ELR (cell line): ENCODE measurements at places on chromosomes 2 and 18.

- peak; percentile 45 for DNase-seq
These were observed 50.5 kb upstream of the TSPYL6 start for GRCh38 chr2:54306556-54306955.

- DNase-seq = no peak
These were observed 42.5 kb downstream of the APOB start for GRCh38 chr2:21001225-21001946.

GRCh38 chr2:222904557-222905258 lies 43.9 kb downstream of the ACSL3 start:
- peak; percentile 78 for DNase-seq

DNA sequence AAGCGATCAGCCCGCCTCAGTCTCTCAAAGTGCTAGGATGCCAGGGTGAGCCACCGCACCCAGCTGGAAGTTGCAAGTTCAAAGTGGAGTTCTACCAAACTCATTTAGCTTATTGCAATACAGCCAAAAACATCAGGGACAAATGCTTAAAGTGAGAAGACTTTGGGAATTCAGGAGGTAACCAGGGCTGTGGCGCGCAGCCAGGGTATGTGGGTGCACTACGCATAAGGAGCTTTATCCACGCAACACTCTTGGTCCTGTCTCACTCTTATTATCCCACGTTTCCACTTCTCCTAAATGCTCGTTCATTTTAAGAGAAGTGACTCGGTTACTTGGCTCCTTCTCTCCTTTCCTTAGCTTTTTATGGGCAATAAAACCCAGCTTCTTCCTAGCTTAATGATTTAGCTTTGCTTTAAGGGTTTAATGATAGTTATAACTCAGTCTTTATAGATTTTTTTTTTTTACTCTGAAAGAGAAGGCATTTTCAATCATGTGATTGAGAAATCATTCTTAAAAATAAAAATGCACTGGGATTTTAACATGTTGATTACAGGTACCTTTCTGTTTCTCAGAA lies 199.8 kb downstream of the KCNE4 start:
- no peak for DNase-seq

- no peak for DNase-seq
These were observed 267.9 kb upstream of the TNP1 start for GRCh38 chr2:217127744-217128143.

GRCh38 chr2:22283436-22283835 lies 1101.5 kb upstream of the KLHL29 start:
- DNase-seq = no peak

GRCh38 chr18:38243291-38243690 lies 677.7 kb upstream of the CELF4 start:
- DNase-seq = no peak

DNA sequence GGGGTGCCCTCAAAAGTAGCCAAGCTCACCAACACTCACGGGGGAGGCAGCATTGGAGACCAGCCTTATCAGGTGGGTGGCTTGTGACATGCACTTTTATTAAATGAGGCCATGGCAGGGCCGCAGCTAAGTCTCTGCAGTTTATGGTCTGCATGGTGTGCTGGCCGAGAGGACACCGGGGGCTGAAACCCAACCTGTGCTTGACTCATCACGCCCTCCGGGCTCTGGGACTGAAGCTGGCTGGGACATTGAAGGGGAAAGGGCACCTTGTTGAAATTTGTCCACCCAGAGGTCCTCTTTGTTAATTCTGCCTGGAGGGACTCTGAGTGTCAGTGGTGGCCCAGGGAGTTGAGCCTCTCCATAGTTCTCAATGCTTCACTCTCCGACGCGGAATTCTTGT lies 17.7 kb upstream of the NTSR2 start:
- DNase-seq = no peak

GRCh38 chr2:119536211-119536610 lies 8.0 kb upstream of the CFAP221 start:
- DNase-seq = no peak

- peak; percentile 42 for DNase-seq
These were observed 209.6 kb upstream of the TNP1 start for GRCh38 chr2:217069263-217070042.

GRCh38 chr2:39175026-39175812 lies 54.4 kb upstream of the SOS1 start:
- DNase-seq = no peak

- DNase-seq = peak; percentile 22
These were observed 27.3 kb upstream of the NFU1 start for GRCh38 chr2:69464575-69464974.

DNA sequence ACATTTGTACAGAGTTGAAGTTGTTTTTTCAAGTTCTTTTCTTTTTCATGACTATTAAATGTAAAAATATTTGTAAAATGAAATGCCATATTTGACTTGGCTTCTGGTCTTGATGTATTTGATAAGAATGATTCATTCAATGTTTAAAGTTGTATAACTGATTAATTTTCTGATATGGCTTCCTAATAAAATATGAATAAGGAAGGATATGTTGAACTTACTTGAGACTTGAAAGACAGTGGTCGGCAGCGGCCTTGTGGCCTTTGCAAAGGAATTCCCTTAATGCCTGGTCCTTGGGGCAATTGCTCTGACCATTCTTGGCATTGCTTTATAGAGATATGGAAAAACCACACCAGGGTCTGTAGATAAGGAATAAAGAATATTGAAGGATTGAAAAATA lies 25.9 kb upstream of the TMEM87B start:
- no peak for DNase-seq

DNA sequence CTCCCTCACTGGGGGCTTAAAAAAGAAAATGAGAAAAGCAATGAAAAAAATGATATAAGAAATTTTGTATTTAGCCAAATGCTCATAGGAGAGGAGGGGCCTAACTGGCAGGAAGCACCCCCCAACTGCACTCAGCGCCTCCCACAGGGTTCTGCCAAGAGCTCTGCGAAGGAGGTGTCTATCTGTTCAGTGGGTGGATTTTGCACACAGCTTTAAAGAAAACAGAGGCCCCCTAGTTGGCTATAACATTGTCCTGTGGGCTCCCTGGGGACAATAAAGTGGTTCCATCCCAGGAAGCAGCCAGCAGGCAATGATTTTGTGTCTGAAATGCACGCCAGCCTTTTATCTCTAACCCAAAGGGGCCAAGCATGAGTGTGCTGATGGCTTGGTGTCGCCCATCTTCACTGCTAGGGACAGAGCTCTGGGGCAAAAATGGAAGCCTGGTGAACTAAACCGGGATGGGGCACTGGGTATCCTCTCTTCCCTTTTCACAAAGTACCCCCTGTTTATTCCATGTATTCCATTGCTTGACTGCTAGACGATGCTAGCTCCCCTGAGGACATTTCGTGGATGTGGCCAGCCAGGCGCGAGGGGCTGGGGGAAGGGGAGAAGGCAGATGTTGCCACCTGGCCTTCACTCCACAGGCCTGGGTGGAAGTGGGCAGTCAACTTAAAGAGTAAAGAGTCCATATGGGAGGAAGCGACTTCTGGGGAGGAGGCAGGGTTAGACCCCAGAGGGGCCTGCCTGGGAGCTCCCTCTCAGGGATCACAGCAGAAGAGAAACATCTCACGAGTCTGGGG lies 205.7 kb downstream of the CYP26B1 start:
- DNase-seq = no peak

- no peak for DNase-seq
These were observed 41.8 kb downstream of the SLC14A1 start for GRCh38 chr18:45765796-45766195.

DNA sequence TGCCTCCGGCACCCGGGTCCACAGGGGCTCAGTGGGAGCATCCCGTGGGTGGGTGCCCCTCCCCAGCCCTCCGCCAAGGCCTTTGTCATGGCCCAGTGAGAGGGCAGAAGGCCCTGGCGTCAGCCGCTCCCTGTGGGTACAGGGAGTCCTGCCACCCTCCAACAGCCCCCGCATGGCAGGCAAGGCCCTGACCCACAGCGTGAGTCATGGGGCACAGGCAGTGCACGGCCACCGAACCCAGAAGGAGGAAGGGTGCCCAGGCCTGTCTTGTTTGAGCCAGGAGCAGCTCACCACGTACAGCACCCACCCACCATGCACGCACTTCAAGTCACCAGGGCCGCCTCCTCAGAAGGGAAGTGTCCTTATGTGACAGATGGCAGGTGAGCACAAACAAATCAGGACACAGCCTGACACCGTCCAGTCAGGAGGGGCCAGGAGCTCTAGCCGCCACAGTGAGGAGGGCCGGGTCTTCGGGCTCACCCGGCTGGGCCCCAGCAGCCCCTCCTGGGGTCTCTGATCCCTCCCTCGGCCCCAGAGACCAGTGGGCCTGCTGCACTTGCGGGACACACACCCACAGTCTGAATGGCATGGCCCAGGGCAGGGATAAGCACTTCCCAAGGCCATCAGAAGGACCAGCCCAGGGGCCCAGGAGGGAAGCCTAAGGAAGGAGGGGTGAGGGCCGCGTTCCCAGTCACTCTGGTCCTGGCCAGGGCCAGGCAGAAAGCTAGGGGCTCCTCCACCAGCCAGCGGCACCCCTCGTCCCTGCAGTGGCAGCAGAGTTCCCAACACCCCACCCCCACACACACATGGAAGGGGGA lies 25.8 kb downstream of the BIN1 start:
- no peak for DNase-seq

DNA sequence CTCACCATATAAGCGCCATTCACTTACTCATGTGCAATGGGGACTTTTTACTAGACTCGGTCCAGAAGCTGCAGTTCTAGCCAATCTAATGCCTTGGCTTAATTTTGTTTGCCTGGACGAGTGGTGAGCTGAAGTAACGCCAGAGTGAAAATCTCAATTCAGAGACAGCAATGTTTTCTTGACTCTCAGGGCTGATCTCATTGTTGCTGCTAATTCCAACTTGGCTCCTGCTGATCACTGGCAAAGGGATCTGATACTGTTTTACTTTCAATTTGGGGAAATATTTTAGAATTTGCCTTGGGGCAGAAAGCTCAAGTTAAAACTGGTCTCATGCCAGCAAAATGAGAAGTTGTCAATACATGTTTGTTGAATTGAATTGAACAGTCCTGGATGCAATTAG lies 906.6 kb upstream of the CDH2 start:
- no peak for DNase-seq

DNA sequence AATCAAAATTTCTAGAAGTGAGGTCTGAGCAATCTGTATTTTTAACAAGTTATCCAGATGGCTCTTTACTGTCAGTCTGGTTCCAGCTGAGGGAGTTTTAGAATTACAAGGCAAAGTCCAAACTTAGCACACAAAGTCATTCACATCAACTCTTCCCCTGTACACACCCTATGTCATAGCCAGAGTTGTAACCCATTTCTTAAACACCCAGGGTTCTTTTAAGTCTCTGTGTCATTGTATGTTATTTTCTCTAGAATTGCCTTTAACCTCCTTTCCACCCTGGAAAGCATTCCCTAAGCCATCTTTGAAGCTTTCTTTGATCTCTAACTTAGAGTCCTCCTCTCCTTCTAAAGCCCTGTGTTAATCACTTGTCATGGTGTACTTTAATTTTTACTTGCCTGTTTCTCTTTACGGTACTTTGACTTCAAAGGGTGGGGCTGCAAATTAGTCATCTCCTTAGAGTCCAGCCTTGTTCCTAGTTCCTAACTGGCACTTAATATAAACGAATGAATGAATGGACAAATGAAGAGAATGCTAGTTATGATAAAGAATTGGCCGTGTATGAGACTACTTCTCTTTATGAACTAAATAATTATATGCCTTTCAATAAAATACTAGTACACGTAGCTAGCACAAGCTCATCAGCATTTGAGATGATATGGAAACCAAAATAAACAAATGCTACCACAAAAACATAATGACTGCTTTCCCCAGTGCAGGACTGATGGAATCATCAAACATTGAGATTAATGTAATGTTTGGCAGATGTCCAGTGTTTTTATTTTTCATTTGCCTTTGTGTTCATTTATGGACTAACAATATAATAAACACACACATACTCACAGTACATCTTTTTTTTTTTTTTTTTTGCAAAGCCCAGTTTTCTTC lies 11.9 kb upstream of the ACTR3 start:
- peak; percentile 82 for DNase-seq

DNA sequence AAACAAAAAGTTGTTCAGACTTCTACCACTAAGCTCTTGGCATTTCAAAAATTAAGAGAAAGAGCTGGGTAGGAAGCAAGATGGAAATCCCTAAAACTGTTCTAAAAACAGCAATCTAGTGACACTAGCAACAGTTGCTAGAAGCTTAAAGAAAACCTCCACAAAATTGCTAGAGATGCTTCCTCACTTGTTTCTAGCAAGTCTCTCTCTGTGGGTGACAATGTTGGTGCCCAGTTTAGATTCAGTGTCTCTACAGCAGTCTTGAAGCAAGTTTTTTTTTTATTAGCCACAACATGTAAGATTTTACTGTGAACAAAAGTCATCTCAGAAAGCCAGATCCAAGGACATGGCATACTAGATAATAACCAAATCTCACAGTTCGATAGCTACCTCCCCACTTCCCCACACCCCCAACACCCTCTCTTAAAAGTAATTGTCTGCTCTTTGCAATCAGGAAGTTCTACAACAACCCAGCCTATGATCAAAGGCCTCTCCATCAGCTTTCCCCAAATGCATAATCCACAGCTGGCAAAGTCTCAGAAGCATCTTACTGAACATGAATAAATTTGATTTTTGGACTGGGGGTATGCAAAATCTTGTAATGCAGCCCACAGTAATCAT lies 70.0 kb downstream of the ANKRD44 start:
- no peak for DNase-seq

DNA sequence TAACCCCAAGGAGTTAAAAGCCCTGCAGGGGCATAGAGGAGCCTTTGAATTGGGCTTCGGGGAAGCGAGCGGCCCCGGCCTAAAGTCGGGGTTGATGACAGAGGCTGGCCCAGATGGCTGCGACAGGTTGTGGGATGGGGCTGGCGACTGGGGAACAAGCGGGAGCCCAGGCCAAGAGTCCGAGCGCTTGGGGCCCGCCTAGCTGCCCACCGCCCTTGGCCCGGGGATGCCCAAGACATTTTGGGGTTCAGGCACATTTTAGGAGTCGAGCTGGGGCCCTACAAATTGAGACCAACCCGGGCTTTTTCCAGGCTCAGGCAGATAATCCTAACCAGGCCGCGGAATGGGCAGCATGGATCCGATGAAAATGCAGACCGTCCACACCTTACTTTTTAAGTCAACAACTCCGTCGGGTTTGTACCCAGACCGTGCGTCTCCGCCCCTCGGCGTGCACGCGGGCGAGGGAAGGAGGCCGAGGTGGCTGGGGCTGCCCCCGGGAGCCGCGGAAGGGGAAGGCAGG lies 507 bp downstream of the RTKN start:
- no peak for DNase-seq

GRCh38 chr2:109185821-109186570 lies 57.0 kb downstream of the SH3RF3 start:
- peak; percentile 49 for DNase-seq
